ENCODE measurements at places on chromosomes 16 and 17. TPM values are rescaled to one million over a fixed set of nuclear protein-coding genes. Genes with fewer than 3 reads are reported as not detected.

DNA sequence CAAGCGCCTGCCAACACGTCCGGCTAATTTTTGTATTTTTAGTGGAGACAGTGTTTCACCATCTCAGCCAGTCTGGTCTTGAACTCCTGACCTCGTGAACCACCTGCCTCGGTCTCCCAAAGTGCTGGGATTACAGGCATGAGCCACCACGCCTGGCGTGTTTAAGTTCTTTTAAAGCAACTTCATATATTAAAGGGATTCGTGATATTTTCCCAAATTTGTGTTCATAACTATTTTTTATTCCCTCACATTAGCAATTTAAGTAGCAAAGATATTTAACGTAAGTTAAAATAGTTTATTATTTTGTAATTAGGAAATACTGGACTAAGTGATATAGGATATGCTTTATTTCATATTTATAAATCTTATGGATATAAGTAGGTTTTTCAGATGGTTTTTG lies 4.2 kb downstream of the SPG7 start:
- DNase-seq: no peak

- DNase-seq: peak; percentile 24
These were observed 93.9 kb upstream of the WSCD1 start for GRCh38 chr17:5976251-5976650.

GRCh38 chr16:22348291-22348690 lies 26.1 kb downstream of the CDR2 start:
- DNase-seq: no peak

GRCh38 chr16:88468275-88469129 lies 15.4 kb downstream of the ZFPM1 start:
- peak; percentile 16 for DNase-seq

DNA sequence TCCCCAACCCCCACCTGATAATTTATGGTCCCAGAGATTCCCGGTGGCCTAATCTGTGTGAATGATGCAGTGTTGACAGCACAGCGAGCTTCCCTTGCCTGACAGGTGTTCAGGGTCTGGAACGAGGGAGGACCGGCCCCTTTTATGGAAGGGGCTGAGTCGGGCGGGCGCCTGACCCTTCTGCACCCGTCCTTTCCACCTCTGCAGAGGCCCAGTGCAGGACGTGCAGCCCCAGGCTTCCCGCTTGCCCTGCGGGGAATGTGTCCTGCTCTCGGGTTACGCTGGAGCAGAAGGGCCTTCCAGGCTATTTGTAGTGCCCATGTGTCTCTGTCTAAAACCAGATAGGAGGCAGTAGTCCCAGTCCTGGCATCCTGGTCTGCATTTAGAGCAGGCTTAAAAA lies 16.2 kb downstream of the SMTNL2 start:
- no peak for DNase-seq

The OSGIN1 gene
- polyA plus RNA-seq: 11.5 TPM

The LDHD gene
- polyA plus RNA-seq: 0.41 TPM

Data from endothelial cell of umbilical vein (primary cell).